ENCODE measurements at places on chromosomes 7 and 10.

GRCh38 chr7:130699686-130700085 is 13.3 kb upstream of the TSGA13 start:
- DNase-seq: no peak

DNA sequence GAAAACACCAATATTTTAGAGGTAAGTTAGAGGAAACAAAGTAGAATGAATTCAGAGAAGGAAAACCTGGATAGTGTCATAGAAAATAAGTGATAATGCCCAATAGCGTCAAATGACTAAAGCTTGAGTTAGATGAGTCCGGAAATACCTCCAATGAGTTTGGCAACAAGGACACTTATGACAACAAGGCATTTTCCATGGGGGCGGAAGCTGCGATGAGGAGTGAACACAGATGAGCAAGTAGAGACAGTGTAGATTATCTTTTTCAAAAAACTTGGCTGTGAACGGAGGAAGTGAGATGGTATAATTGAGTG is 383 bp upstream of the R3HCC1L start:
- no peak for DNase-seq

DNA sequence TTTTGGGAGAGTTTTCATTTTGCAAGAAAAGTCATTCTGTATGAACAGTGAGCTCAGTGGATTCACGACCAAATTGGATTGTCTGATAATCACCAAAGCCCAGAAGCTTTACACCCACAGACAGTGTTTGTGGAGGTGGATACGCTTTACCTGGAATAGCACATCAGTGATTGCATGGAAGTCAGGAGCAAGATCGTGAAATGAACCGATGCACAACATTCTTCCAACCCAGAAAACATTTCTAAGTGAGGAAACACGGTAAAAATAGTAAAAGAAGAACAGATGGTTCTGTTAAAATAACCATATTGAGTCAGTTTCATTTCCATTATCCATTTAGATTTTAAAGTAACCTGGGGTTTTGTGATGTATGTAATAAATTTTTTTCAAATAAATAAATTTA is 478.2 kb upstream of the PFKP start:
- no peak for DNase-seq

GRCh38 chr7:88306590-88307048 is at the start of gene STEAP4:
Gene STEAP4, minus strand, starts transcription at chr7:88306894. Its CDS starts 22,625 bp downstream, at chr7:88284269.
- DNase-seq: no peak

- DNase-seq: no peak
Measured at GRCh38 chr7:98872328-98872924, 2.6 kb upstream of the TMEM130 start.

- no peak for DNase-seq
Measured at GRCh38 chr10:50275650-50276235, 24.4 kb upstream of the ASAH2 start.

DNA sequence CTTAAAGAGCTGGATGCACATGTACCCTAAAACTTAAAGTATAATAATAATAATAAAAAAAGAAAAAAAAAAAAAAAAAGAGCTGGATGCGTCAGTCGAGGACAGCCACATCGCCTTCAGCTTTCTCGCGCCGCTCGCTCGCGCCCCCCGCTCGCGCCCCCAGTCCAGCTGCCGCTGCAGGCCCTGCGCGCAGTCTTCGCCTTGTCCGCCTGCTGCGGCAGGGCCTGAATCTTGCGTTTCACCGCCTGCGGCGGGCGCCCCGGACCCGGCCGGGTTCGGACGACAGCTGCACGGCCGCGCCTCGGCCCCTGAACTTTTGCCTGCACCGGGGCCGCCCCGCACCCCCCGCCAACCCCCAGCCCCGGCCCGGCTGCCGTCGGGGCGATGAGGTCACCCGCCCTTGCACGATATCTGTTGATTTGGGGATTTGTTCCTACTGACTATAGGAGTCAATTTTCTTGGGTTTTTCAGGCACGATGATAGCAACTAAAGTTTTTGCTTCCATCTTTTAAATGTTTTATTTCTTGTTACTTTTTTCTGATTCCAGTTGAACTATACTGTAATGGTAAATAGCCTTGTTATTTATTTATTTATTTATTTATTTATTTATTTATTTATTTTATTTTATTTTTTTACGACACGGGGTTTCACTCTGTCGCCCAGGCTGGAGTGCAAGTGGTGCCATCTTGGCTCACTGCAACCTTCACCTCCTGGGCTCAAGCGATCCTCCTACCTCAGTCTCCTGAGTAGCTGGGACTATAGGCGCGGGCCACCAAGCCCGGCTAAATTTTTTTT is 33.5 kb upstream of the CPN1 start:
- no peak for DNase-seq

GRCh38 chr7:7924303-7924702 is 44.3 kb upstream of the GLCCI1 start:
- DNase-seq: no peak

DNA sequence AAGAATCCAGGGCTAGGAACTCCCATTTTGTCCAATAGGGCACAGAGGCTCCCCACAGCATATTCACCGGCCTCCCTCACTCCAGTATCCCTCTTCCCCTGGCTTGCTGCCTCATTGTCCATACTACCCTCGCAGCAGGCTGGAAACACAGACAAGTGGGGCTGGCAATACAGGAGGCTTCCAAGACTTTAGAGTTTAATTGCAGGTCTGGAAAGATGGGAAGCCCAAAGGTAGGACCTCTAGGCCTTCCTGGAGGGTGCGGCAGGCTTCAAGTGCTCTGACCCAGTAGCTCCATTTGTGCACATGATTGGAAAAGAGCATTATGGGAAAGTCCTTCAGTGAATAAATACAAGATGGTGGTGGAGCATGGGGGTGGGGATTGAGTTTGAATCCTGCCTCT is 166.7 kb downstream of the EVX1 start:
- no peak for DNase-seq

- DNase-seq: no peak
Measured at GRCh38 chr10:98267894-98268693, at the start of gene LOXL4. Gene LOXL4, minus strand, starts transcription at chr10:98268194. Its CDS starts 5,175 bp downstream, at chr10:98263019.

GRCh38 chr10:69407621-69408301 is 9.0 kb downstream of the TACR2 start:
- DNase-seq: no peak

DNA sequence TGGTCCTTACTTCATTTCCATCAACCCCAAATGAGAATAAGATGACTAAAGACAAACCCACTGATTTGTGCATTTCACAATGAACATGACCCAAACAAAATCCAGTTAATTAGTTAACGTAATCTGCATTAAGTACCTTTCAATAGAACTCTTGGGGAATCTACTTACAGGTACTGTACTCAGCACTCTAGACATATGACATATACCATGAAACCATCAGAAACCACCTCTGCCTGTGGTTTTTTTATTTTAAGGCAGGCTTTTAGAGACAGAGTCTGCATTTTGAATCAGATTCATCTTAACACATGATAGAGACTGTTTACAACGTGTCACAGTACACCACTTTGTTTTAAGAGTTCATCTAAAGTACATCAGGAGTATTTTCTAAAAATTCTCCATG is 168.4 kb downstream of the BTAF1 start:
- no peak for DNase-seq

DNA sequence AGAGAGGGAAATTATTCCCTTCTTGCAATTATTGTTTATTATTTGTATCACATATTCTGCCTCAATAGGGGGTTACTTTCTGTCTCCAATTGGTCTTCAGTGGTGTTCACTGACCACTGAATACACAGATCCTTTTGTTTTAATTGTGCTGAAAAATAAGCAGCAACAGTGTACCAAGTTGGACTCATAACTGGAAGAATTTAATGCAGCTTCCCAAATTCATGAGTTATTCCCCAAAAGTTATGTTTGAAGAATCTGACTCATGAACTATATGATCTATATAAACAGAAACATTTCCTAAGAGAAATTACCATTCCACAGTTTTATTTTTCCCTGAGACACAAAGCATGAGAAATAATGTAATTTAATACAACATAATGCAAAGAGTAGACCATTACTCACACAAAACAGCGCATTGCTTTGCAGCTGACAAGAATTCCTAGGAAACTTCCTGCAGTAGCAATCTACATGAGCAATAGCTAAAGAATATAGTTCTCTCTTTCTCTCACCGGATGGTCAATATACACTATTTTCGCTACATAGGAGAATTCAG is 479.2 kb downstream of the HTR7 start:
- no peak for DNase-seq

Measured in T-helper 2 cell (primary cell).